ENCODE measurements at places on chromosomes 3 and 15. TPM values are rescaled to one million over a fixed set of nuclear protein-coding genes. Genes with fewer than 3 reads are reported as not detected.

LRCH3 gene
- total RNA-seq: 49.8 TPM

PRTG gene
- total RNA-seq: 1.2 TPM

RNU6-1 gene
- total RNA-seq: not detected

APH1B gene
- total RNA-seq: 17.4 TPM

CPNE4 gene
- not detected for total RNA-seq

SLC12A1 gene
- not detected for total RNA-seq

GPR176 gene
- 31.2 TPM for total RNA-seq

MASP1 gene
- total RNA-seq: 0.92 TPM

DNA sequence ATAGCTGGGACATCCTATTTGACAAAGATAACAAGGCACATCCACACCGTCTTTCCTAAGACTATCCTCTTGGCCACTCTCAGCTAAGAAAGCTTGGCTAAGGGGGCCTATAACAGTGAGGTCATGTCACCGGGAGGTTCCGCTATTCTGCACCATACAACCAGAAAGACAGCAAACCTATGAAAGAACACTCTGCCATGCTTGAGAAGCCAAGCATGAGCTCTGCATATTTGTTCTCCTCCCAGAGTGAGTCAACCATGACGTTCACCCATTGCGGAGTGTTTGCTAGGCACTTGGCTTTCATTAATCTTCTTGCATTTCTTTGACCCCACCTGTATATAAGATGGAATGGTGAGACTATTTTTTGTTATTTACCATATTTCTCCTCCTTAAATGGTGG, 141.2 kb downstream of the GMNC start:
- DNase-seq: no peak

- DNase-seq: no peak
These were observed 60.9 kb downstream of the SLC9C1 start for GRCh38 chr3:112233083-112233482.

DNA sequence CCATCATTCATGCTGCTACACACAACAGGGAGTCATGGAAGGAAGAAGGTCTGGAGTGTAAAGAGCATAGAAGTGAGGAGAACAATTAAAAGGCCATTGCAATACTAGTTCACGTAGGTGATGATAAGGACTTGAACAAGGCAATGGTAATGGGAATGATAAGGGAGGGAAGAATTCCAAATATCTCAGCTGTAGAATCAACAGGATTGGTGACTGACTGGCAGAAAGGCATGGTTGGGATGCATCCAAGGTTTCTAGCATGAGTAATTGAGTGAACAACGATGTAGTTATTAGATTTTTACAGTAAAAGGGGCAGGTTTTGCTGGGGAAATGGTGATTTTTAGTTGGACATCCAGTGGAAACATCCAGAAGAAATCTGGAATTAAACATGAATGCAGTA, 2.4 kb upstream of the SEC62 start:
- DNase-seq: no peak

DNA sequence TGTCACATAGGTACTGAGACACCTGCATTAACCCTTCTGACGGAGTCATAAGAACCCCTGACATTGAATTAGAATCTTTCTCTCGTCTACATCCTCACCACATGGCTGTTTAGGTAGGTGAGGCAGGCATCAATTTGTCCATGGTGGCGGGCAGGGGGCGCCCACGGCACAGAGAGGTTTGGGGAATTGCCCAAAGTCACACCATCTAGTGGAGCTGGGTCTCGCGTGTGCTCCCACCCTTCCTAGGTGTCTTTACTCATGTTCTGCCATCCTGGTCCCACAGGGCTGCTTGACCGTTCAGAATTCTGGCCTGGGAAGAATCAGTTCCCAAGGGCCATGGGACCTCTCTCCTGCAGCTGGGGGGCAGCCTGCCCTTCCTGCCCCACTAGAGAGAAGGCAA, 14.7 kb upstream of the DLL4 start:
- DNase-seq: no peak

- DNase-seq: no peak
These were observed 274.6 kb downstream of the NTRK3 start for GRCh38 chr15:87981969-87982368.

DNA sequence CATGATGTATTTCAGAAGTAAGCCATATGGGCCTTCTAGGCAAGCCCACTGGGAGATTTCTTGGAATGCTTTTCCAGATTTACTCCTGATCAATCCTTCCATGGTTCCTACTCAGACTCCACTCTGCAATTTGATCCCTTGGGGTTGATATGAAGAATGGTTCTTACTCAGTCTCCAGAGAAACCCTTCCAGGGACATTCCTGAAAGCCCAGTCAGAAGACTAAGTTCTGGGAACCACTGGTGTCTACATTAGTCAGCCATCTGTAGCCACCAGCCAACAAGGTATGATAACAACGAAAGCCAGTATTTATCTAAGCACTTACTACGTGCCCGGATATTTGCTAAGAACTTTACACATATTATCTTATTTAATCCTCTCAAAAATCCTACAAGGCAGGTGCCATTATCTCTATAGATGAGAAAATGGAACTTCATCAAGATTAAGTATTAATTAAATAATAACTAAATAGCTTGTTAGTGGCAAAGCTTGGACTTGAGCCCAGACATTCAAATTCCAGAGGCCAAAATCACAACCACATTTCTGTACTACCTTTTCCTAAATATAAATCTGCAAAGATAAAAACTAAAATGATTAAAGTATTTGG, 32.7 kb downstream of the ZNF385D start:
- no peak for DNase-seq

GRCh38 chr3:114362815-114363214, 69.0 kb downstream of the TIGIT start:
- DNase-seq: no peak

DNA sequence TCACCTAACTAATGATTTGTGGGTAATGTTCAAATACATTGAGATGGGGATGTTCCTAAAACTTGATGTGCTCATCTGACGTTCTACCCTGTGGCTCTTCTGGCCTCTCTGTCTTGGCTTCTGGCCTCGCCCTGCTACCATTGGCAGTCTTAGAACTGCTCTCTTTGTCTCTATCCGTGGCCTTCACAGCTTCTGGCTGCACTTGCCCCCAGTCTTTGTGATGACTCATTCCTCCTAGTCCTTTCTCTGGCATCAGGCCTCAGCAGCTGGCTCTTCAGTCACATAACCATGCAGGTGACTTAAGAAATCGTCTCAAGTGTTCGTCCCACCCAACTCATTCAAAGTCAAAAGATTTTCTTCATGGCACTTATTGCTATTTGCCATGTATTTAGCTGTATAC, 188.1 kb downstream of the BBX start:
- no peak for DNase-seq

DNA sequence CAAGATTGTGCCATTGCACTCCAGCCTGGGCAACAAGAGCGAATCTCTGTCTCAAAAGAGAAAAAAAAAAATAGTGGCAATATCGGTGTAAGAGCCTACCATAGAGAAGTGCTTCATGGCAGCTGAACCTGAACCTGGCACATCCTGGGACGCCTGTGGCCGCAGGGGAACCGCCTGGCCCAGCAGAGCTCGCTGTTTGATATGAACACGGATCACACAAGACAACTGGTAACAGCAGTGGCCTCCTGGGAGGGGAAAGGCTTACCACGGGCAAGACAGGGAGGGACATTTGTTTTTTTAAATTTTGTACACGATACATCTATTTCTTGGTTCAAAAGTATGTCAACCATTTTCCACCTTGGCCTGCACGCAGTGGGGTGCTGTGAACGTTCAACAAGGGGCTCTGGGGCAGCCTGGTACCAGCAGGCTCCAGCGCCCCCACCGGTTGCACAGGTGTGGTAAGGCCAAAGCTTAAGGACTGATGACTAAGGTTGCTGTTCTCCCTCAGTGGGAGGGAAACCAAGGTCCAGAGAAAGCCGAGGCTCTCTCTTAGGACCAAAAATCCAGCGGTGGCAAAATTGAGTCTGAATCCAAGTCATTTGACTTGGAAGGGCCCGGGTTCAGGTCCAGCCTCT, 21.7 kb upstream of the EPHB3 start:
- DNase-seq: no peak

DNA sequence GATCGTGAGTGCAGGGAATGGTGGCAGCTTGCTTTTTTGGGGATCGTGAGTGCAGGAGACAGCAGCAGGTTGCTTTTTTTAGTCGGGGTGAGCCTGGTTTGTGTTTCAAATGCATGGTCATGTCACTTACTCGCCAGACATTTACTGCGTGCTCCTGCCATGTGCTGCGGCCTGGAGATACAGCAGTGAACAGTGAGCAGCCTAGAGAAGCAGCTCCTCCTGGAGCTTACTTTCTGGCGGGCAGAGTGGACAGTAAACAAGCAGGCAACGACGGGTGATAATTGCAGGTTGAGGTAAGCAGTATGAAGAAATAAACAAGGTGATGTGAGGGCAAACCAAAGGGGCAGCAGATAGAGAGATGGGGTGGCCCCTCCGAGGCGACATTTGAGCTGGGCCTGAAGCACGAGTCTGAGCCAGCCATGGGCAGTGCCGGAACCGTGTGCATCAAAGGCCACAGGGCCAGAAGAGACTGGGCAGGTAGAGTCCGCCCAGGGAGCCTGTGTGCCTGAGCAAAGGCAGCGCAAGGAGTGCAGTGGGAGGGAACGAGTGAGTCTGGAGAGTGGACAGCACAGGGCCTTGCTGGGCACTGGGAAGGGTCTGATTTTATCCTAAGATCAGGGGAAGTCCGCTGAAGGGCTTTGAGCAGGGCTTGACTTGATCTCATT, 57.3 kb upstream of the RASA2 start:
- DNase-seq: no peak

- no peak for DNase-seq
These were observed 87.5 kb upstream of the DAZL start for GRCh38 chr3:16692486-16693344.

DNA sequence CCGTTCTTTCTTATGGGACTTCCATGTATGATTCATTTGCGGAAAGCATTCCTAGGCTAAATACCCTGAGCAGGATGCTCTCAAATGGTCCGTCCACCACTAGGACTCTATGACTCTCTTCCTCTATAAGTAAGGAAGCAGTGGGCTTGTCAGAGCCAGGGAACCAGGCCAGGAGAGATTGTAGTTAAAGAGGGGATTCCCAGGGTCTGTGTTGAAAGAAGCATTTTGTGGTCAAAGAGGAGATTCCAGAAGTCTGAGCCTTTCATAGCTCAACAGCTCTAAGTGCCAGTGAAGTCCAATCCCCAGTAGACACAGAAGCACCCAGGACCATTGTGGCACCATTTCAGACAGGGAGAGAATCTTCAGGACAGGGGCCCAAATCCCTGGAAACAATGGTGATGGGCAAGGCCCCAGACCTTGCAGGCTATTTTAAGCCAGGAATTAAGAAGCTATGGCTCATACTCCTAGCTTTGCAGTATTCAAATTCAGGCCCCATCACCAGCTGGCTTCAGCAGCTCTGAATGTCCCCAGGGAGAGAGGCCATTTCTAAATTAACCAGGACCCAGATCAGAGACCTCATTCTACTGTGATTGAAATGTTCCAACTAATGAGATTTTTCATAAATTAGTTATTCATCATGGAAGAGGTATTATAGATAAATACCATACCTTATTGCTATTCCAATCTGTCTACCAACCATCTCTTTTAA, 81.7 kb downstream of the CD47 start:
- DNase-seq: no peak

All from chondrocyte (in vitro differentiated cells).